Upper lobe of left lung (tissue), 6 donors: ENCODE measurements at places on chromosomes 7 and 10. TPM values are rescaled to one million over a fixed set of nuclear protein-coding genes. Genes with fewer than 3 reads are reported as not detected.

- no peak overlapping the region for H3K4me3 ChIP-seq
- H3K27ac ChIP-seq = no peak overlapping the region
- peaks cover 24% of the 10 kb centered on the region for H3K4me1 ChIP-seq
- H3K27me3 ChIP-seq = no peaks in the 10 kb centered on the region
- no peak for DNase-seq
- H3K36me3 ChIP-seq = no peaks in the 10 kb centered on the region
Measured at GRCh38 chr7:17009007-17009719, 127.4 kb upstream of the AGR3 start.

GRCh38 chr7:115097175-115097671, 175.3 kb downstream of the MDFIC start:
- H3K4me1 ChIP-seq = no peaks in the 10 kb centered on the region
- no peak for DNase-seq
- H3K27ac ChIP-seq = no peak overlapping the region
- no peaks in the 10 kb centered on the region for H3K36me3 ChIP-seq

The OR6V1 gene
- total RNA-seq = not detected

- no peaks in the 10 kb centered on the region for H3K4me1 ChIP-seq
- H3K27ac ChIP-seq = no peak overlapping the region
- H3K27me3 ChIP-seq = no peaks in the 10 kb centered on the region
- DNase-seq = no peak
- no peak overlapping the region for H3K4me3 ChIP-seq
- H3K36me3 ChIP-seq = no peaks in the 10 kb centered on the region
Measured at GRCh38 chr10:43036481-43037428, 40.1 kb upstream of the RET start.

- H3K4me3 ChIP-seq = no peak overlapping the region
- peaks cover 12% of the 10 kb centered on the region for H3K36me3 ChIP-seq
- no peaks in the 10 kb centered on the region for H3K4me1 ChIP-seq
- H3K27ac ChIP-seq = no peak overlapping the region
- no peak for DNase-seq
- H3K27me3 ChIP-seq = no peaks in the 10 kb centered on the region
Measured at GRCh38 chr10:93397020-93397419, 85.1 kb downstream of the MYOF start.
